ENCODE measurements at places on chromosomes 1 and 21.

GRCh38 chr1:67336157-67336556 lies 28.5 kb downstream of the IL12RB2 start:
- DNase-seq, result no peak

DNA sequence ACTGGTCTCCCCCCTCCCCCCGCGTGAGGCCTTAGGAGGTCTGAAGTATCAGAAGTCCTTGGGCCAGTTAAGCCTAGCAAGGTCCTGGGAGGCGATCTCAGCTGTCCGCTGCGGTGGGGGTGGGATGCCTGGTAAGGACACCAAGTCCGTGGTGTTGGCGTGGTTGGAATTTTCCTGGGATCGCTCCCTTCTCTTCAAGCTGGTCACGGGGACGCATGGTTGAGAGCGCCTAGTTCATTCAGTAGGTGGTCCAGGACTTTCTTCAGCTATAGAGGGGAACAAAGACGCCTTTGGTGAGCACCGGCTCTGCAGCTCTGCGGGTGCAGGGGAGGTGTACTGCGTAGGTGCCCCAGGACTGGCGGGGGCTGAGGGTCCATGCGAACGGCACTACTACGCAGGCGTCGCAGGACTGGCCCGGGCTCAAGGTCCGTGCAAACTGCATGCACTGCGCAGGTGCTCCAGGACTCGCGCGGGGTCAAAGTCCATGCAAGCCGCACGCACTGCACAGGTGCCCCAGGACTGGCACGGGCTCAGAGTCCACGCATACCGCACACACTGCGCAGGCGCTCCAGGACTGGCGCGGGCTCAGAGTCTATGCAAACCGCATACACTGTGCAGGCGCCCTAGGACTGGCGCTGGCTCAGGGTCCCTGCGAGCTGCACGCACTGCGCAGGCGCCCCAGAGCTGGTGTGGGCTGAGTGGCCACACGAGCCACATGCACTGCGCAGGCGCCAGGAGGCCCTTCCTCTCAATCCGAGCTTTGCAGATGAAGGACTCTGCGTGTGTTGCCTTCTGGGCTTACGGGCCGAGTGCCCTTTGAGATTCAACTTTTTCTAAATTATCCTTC lies 36.6 kb upstream of the HMGN1 start:
- DNase-seq, result no peak

- no peak for DNase-seq
Measured at GRCh38 chr1:4267381-4268261, 367.5 kb upstream of the C1orf174 start.

DNA sequence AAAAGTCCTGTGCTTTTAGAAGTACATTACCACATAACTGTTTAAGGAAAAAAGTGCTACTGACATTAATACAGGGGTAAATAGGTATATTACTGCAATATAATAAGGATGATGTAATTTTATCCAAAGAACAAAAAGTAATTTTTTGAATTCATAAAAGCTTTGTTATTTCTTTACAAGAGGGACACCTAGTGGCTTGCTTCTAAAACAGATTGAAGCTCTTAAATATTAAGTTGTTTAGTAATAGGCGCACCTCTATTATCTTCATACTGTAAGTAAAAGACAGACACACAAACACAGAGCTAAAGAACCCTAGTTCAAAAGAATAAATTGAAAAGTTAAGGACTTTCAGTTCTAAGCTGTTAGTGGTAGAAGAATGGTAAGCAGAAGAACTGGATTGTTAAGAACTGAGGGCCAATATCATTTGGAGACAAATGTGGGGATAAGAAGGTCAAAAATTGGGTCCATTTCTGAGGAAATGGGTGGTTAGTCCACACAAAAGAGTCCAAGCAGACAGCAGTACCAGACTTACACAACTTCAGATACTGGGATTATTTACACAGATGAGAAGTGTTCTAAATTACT lies 15.4 kb downstream of the ZNHIT6 start:
- DNase-seq, result peak; percentile 42

GRCh38 chr1:111620441-111620971 lies 917 bp downstream of the RAP1A start:
- DNase-seq, result no peak
